Natural killer cell treated with Interleukin-12 subunit alpha and Interleukin-12 subunit beta and Interleukin-15 and Interleukin-18, amount 100 ng/mL, for 72 hours (primary cell): ENCODE measurements at places on chromosomes 7 and 10. TPM values are rescaled to one million over a fixed set of nuclear protein-coding genes. Genes with fewer than 3 reads are reported as not detected.

DNA sequence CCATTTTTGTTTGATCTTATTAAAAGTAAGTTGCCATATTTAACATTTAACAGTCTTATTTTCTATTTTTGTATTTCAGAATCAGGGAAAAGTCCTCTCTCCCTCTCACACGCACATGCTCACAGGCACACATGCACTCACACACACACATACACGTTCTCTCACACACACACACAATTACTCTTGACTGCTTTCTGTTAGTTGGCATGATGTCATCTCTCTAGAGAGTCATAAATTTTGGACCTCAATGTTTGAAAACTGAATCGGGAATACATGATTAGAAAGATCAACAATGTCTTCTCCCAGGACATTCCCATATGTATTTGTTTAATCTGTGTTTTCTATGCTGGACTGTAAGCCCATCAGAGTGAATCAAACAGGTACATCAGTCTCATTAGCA, 165.7 kb upstream of the AHR start:
- H3K4me1 ChIP-seq: peaks cover 27% of the 10 kb centered on the region
- no peak overlapping the region for H3K27ac ChIP-seq
- no peak overlapping the region for H3K4me3 ChIP-seq
- no peaks in the 10 kb centered on the region for H3K36me3 ChIP-seq

- H3K4me1 ChIP-seq: no peaks in the 10 kb centered on the region
- H3K27ac ChIP-seq: no peak overlapping the region
- no peak for DNase-seq
- H3K4me3 ChIP-seq: no peak overlapping the region
- no peaks in the 10 kb centered on the region for H3K36me3 ChIP-seq
Observed at GRCh38 chr10:127018298-127018650, 113.0 kb downstream of the DOCK1 start.

DNA sequence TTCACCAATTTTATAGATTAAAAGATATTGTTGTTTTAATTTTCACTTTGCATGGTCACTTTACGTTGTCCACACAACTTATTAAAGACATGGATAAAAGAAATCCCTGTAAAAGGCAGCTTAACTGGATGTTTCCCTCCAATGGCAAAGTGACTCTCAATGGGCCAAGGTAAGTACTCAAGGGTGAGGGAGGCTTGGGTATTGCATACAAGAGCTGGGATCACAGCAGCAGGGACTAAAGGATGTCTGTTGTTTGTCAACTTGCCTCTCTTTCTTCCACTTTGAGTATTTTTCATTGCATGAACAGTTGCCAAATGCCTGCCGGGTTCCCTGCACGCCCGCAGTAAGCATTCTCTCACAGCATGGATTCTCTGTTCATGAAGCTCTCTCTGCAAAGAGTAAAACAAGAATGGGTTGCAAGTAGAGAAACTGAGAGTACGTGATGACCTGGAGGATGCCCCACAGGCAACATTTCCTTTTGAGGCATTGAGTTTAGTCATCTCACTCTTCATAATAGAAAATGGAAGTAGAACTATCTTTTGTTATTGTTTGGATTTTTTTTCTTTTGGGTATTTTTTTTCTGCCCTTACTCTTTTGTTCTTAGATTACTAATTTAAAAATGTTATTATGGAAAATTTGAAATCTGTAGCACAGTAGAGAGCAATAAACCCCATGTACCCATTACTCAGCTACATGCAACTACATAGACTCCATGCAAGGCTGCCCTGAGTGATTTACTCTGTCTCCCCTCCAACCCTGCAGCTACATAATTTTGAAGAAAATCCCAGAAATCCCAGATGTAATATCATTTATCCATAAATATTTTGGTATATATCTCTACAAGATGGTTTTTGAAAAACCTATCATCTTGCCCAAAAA, 26.3 kb downstream of the GPR141 start:
- H3K27ac ChIP-seq: peak overlapping the region; percentile 83
- peaks cover 36% of the 10 kb centered on the region for H3K4me1 ChIP-seq
- DNase-seq: no peak
- H3K27me3 ChIP-seq: no peaks in the 10 kb centered on the region

- no peak overlapping the region for H3K4me3 ChIP-seq
- no peaks in the 10 kb centered on the region for H3K36me3 ChIP-seq
- DNase-seq: no peak
Observed at GRCh38 chr7:117654780-117655179, 175.0 kb downstream of the CFTR start.

DNA sequence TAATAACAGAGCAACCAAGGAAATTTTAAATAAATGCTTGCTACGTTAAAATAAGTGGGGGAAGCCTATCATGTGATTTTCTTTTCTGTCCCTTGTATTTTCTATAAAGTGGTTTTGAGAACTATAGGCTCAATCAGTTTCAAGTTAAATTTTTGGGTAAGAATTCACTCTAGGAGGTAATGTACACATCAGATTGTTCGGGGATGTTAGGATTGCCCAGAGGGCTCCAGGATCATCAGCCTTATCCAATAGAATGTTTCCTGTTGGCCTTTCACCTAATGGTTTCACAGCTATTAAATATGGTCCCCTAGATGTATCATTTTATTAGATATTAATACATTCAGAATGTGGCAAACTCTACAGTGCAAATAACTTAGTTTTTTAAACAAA, 438.4 kb upstream of the NPVF start:
- H3K36me3 ChIP-seq: no peaks in the 10 kb centered on the region
- no peak overlapping the region for H3K27ac ChIP-seq
- H3K27me3 ChIP-seq: peaks cover 33% of the 10 kb centered on the region
- H3K4me3 ChIP-seq: no peak overlapping the region

- peaks cover 31% of the 10 kb centered on the region for H3K27me3 ChIP-seq
- no peaks in the 10 kb centered on the region for H3K36me3 ChIP-seq
- no peak for DNase-seq
Observed at GRCh38 chr10:112280205-112280921, 2.8 kb upstream of the TECTB start.

DNA sequence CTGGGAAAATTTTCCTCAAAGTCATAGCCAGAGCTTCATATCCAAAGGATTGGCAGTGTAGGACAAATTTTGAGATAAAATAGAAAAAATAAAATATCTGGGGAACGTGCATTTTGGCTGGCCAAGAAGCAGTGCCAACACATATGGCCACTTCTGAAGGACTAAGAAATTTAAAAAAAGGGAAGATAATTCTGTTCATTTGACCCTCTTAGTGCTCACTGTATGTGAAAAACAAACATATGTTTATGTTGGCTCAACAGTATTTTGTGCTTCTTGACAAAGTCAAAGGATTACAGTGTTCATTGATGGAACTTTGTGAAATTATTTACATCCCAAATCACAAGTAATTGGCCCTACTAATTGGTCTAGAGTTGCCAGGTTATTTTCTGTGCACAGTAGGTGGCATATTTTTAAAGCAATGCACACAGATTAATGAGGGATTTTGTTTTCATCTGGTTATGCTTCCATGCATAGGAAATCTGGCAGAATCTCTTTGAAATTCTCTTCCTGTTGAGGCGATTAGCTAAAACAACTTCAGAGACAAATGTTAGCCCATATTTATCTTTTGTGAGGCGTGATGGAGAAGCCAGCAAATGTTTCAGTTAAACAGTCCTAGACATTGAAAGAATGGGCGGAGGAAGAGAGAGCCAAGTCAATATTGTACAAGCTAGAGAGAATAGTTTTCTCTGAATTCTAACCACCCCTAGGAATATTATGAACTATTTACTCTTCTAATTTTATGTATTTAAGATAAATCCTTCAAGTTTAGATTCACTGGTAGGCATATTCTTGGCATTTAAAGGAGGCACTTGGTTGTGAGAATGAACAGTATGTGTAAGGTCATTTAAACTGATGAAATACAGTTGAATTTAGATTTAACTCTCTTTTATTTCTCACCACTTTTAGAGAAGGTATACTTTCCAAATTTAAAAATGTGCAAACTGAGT, 237.7 kb upstream of the MBL2 start:
- no peaks in the 10 kb centered on the region for H3K27me3 ChIP-seq
- no peaks in the 10 kb centered on the region for H3K4me1 ChIP-seq
- H3K27ac ChIP-seq: no peak overlapping the region
- no peak overlapping the region for H3K4me3 ChIP-seq

DNA sequence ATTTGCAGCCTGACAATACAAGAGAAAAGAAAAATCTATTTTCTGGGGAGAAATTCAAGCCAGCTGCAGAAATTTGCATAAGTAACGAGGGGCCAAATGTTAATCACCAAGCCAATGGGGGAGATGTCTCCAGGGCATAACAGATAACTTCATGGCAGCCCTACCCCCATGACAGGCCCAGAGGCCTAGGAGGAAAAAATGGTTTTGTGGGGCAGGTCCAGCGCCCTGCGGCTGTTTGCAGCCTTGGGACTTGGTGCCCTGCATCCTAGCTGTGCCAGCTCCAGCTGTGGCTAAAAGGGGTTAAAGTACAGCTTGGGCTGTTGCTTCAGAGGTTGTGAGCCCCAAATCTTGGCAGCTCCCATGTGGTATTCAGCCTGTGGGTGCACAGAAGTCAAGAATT, 54.3 kb downstream of the VIM start:
- H3K36me3 ChIP-seq: peaks cover 14% of the 10 kb centered on the region
- no peak for DNase-seq
- peaks cover 17% of the 10 kb centered on the region for H3K27me3 ChIP-seq
- H3K27ac ChIP-seq: no peak overlapping the region
- H3K4me3 ChIP-seq: no peak overlapping the region
- H3K4me1 ChIP-seq: no peaks in the 10 kb centered on the region

- no peaks in the 10 kb centered on the region for H3K36me3 ChIP-seq
- DNase-seq: no peak
- H3K27ac ChIP-seq: no peak overlapping the region
- peaks cover 15% of the 10 kb centered on the region for H3K27me3 ChIP-seq
- H3K4me1 ChIP-seq: no peaks in the 10 kb centered on the region
- H3K4me3 ChIP-seq: no peak overlapping the region
Observed at GRCh38 chr7:100949933-100950443, 654 bp downstream of the MUC3A start.

GRCh38 chr7:33685981-33686683, 219.2 kb upstream of the BMPER start:
- DNase-seq: no peak
- no peak overlapping the region for H3K27ac ChIP-seq
- H3K4me3 ChIP-seq: no peak overlapping the region
- peaks cover 13% of the 10 kb centered on the region for H3K4me1 ChIP-seq
- H3K36me3 ChIP-seq: peaks cover 13% of the 10 kb centered on the region

DNA sequence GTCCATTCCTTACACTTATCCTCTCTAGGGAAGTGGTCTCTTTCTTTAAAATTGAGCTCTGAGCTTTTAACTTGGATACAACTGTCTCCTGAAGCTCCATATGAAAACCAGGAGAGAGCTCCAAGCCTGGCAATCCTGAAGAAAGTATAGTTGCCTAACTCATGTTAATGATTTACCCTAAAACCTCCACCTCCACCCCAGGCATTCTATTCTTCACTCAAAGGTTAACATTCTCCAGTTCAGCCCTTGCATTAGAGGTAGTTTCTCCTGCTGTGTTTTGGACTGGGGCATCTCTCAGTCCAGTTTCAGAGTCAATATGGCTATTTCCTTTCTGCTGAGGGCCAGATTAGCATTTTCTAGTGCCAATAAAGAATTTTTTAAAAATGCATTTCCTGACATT, 195.5 kb downstream of the SLC25A13 start:
- H3K4me1 ChIP-seq: peaks cover 10% of the 10 kb centered on the region
- H3K27me3 ChIP-seq: no peaks in the 10 kb centered on the region
- DNase-seq: no peak
- H3K36me3 ChIP-seq: peaks cover under 1% of the 10 kb centered on the region
- H3K4me3 ChIP-seq: no peak overlapping the region

- H3K27me3 ChIP-seq: no peaks in the 10 kb centered on the region
- no peaks in the 10 kb centered on the region for H3K36me3 ChIP-seq
- H3K27ac ChIP-seq: no peak overlapping the region
- H3K4me1 ChIP-seq: no peaks in the 10 kb centered on the region
Observed at GRCh38 chr10:25382029-25382810, 207.4 kb downstream of the GPR158 start.

DNA sequence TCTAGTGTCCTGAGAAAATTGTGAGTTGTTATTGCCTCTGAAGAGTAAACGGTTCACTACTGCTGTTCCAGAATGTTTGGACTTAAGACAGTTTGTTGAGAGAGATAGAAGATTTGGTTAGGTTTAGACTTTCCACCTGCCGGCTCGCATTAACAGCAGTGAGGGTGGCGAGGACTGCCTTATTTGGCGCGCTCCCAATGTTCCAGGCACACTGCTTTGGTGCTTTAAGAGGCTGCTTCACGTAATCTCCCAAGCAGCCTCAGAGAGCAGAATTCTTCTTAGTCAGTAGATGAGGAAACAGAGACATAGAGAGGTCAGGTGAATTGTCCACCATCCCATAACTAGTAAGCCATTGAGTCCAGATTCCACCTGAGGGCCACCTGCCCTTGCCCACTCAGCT, 41.1 kb downstream of the GLRX3 start:
- H3K27me3 ChIP-seq: no peaks in the 10 kb centered on the region
- no peak overlapping the region for H3K4me3 ChIP-seq
- no peak for DNase-seq
- no peaks in the 10 kb centered on the region for H3K4me1 ChIP-seq

DNA sequence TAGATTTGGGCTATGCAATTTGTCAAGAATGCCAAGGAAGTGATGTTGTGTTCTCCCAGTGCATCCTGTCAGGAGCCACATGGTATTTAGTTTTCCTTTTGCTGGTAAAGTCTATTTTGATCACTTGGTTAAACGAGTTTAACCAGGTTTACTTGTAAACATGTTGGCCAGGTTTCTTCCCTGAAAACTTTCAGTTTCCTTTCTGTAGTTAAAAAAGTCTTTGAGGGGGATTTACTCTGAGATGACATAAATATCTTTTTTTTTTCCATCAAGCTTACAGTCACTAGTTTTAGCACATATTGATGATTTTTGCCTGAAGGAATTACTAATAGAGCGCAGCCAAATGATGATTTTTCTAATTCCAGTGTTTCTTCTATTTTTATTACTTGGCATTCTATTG, 320.5 kb downstream of the PHF14 start:
- no peaks in the 10 kb centered on the region for H3K4me1 ChIP-seq
- H3K36me3 ChIP-seq: no peaks in the 10 kb centered on the region
- no peak for DNase-seq
- H3K27me3 ChIP-seq: no peaks in the 10 kb centered on the region
- H3K4me3 ChIP-seq: no peak overlapping the region

DNA sequence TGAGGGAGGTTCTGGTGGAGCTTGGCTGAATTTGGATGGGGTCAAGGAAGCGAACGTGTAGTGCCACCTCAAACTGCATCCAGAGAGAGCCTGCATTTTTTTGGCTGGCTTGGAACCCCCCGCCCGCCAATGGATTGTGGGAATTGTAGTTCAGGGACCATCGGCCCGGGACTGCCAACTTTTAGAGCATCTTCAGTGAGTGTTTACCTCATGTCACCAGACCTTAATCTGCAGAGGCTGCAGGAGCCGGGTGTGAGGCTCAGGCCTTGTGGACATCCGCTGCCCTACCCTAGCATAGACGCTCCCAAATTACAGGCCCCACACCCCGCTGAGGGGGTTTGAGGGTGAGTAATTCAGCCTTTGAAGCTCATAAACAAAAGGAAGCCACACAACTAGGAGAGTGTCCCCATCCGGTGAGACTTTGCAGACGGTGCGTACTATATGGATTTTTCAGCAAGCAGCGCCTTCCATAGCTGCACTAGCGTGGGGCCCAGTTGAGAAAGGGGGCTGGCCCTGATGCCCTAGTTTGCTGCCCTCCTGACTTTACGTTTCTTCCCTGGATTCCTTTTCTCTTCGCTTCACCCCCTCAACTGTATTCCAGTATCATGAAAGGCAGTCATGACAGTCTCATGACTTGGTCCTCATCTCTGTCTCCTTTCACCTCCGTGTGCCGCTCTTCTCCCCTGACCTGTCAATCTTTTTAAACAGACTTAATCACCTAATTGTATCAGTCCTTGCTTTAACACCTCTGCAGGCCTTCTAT, 717 bp downstream of the CNPY4 start:
- H3K4me3 ChIP-seq: peak overlapping the region; percentile 95
- no peaks in the 10 kb centered on the region for H3K36me3 ChIP-seq
- no peak for DNase-seq
- no peaks in the 10 kb centered on the region for H3K27me3 ChIP-seq
- peak overlapping the region; percentile 99 for H3K27ac ChIP-seq
- peaks cover 31% of the 10 kb centered on the region for H3K4me1 ChIP-seq

The CYP2C9 gene
- not detected for total RNA-seq

The HMX2 gene
- total RNA-seq: not detected

The RAMP3 gene
- not detected for total RNA-seq
